HuH-7 (cell line): ENCODE measurements at places on chromosomes 1 and 21.

DNA sequence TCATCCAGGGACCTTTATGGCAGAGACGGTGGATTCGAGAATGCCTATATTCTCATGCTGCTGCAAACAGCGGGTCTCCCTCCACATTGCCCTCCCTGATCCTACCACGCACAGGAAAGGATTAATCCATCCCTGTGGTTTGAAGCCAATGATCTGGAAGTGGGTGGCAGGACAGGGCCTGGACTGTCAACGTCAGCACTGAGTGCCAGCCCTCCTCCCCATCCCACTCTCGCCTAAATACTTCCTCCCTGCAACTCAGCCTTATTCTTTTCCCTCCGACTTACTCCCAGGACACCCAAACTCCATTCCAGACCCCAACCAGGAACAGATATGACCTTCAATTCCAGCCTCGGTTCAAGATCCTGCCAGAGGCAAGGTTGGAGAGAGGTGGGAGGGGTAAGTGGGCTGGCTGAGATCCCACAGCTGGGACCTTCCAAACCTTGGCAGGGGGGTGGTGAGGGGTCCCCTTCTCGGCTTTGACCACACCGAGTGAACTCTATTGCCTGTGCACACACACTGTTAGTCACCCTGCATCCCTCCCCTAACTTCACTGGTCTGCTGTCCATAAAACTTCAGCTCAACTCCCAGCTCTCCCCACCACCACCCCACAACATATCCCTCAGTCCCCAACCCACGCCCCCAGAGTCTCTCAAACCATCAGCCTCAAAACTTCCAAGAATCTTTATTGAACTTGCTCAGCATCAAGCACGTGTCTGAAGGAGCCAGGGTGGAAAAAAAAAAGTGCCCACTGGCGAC, 2.4 kb upstream of the S100A5 start:
- DNase-seq = no peak

- DNase-seq = no peak
These were observed 77.6 kb downstream of the DDX20 start for GRCh38 chr1:111833334-111833733.

- no peak for DNase-seq
These were observed 5.4 kb downstream of the VPS45 start for GRCh38 chr1:150072959-150073358.

DNA sequence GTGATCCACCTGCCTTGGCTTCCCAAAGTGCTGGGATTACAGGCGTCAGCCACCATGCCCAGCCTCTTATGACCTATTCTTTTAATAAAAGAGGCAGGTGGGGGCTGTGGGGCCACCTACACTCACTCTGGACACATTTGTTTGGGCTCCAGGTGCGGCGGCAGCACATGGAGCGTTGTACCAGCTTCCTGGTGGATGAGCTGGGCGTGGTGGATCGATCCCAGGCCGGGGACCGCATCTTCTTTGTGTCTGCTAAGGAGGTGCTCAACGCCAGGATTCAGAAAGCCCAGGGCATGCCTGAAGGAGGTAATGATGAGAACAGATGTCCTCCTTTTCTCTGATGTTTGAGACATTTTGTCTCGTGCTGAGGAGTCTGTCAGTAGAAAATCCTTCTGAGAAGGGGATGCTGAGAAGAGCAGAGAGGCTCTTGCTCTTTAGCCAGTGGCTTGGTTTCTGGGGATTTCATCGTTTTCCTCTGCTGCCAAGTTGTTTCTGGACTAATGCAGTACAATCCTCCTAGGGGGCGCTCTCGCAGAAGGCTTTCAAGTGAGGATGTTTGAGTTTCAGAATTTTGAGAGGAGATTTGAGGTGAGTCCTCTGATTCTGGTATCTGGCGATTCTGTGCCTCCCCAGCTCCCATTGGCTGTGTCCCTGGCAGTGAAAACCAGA, 17.9 kb upstream of the MIIP start:
- DNase-seq = peak; percentile 56

GRCh38 chr1:209876078-209876800, 48.5 kb downstream of the UTP25 start:
- DNase-seq = no peak

GRCh38 chr1:163834778-163835177, 513.0 kb downstream of the NUF2 start:
- no peak for DNase-seq

- DNase-seq = no peak
These were observed 19.8 kb downstream of the RO60 start for GRCh38 chr1:193079187-193079586.

GRCh38 chr1:46689897-46690296, 18.2 kb downstream of the TEX38 start:
- no peak for DNase-seq

DNA sequence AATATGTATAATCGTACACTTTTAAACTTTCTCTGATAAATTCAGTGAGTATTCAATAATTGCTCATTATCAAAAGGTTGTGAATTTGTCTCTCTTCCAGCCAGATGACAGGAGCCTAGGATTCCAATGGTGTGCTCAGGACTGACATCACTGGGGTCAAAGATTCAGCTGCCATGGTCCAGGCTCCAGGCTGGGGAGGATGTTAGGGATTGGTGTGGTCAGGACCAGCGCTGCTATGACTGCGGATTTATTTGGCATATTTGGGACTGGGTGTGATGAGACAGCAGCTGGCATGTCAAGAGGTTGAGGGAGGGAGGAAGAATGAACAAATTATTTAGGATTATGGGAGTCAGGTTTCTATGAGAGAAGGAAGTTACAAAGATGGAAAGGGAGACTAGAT, 48.2 kb upstream of the ABCA4 start:
- DNase-seq = no peak

DNA sequence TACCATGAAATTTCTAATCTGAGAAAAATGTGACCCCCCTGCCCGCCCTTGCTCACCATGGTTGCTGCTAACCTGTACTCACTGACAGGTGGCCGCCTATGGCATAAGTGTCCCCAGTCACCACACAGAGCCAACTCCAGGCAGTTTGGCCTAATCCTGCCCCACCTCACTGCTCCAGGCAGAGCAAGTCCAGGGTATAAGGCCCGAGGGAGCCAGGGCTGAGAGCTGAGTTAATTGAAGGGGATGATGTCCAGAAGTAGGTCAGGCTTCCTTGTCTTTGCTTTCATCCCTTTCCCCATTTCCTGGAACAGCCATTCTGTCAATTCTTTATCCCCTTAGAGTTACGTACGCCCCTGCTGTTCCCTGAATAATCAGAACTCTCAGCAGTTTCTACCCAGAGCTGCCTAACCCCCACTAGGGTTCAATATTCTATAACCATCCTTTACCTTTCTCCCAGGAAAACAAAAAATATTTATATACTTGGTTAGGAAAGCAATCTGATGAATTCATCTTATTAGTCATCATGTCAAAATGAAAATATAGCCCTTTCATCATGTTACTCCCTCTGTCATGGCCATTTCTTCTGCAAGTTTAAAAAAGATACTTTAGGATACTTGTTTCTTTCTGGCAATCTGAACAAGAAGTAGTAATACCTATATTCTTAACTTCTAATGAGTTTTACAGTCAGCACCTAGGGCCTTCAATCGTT, 29.4 kb upstream of the CD101 start:
- DNase-seq = no peak

DNA sequence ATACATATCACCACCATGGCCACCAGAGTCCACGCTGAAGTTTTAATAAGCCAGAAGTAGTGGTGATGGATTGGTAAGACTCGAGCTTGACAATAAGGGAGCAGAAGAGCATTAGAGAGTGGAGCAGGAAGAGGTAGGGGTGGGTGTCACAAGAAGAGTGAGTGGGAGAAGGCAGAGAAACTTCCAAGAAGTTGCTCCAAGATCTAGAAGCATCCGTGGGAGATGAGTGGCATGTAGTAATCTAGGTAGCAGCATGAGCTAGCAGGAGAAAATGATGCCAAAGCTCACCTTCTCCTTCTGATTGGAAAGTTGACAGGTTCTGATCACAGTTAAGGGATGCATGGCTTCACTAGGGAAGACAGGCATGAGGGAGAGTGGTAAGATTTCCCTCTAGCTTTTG, 49.2 kb downstream of the PLXNA2 start:
- no peak for DNase-seq

GRCh38 chr1:197771386-197771785, 3.9 kb downstream of the DENND1B start:
- DNase-seq = no peak

GRCh38 chr1:17377325-17377953, 5.4 kb downstream of the PADI6 start:
- DNase-seq = no peak

- no peak for DNase-seq
These were observed 3.5 kb downstream of the MOB3C start for GRCh38 chr1:46612937-46613660.

GRCh38 chr1:192639607-192640368, 3.8 kb downstream of the RGS13 start:
- no peak for DNase-seq

GRCh38 chr1:29629814-29630516, 393.6 kb downstream of the PTPRU start:
- DNase-seq = no peak

DNA sequence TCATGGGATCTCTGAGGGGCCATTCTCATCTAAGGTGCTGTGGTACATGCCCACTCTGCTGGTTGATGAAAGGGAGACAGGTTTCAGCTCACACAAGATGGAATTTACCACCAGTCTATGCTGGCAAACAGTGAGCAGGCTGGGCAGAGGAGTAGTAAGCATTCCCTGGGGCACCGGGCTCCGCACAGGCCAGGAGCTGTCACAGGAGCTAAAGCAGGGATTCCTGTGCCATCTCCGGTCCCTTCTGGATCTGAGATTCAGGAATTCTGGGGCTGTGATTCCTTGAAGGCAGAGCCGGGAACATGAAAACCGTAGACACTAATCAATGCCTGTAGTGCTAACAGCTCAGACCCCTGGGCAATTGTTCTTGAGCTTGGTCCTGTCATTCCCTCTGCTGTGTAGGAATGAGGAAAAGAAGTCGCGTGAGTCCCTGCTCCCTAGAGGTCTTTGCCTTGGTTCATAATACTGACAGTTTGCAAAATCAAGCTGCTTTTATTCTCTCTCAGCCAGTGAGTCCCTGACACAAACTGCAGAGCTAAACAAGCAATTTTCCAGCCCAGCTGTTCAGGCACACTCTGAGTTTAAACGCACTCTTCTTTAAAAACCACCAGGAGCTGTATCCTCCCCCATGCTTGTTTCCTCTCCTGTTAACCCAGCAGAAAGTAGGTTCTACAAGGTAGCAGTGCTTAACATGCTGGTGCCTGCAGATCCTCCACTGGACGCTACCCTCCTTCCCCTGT, 52.5 kb downstream of the MDM4 start:
- DNase-seq = no peak

DNA sequence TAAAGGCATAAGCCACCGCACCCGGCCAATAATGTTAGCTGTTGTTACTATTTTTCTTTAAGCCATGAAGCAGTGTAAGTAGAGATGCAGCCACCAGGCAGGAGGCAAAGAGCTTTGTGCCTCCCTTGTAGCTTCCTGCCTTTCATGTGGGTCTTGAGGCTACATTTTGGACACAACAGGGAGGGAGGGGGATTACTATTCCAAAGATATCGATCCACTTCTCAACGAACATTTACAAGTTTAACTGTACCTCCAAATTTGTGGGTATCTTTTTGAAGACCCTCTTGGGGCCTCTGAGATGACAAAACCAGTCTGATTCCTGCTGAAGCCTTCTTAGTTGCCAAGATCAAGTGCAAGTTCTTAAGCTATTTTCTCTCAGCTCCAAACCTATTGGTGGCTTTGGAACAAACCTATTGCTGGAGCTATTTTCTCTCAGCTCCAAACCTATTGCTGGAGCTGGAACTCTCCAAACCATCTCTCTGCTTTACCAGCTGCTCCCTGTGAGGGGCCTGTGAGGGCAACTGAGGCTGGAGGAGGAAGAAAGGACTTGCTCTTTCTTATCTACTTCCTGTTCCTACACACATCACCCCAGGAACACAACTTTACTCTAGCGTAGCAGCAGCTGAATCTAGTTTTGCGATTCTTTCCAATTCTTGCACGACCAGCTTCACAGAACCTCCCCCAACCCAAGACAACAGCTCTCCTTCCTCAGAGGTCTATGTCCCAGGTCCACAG, 16.1 kb upstream of the RCAN3 start:
- DNase-seq = no peak

DNA sequence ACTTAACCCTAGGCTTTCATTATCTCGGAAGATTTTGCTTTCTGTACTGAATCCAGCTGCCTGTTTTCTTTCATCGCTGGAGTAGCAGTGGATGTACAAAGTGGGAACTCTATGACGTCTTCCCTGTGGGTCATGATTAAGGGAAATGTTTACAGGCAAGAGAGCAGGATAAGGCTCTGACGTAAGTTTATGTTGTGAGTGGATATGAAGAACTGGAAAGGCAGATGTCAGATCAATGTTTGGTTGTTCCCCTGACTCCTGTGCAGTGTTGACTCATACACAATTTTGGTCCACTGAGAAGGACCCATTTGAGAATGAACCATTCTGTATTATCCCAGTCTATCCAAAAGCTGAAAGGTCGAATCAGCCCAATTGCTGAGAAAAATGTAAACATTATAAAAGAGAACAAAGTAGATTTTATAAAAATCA, 292.4 kb downstream of the GRIK1 start:
- no peak for DNase-seq
